ENCODE measurements at places on chromosomes 5 and 9.

DNA sequence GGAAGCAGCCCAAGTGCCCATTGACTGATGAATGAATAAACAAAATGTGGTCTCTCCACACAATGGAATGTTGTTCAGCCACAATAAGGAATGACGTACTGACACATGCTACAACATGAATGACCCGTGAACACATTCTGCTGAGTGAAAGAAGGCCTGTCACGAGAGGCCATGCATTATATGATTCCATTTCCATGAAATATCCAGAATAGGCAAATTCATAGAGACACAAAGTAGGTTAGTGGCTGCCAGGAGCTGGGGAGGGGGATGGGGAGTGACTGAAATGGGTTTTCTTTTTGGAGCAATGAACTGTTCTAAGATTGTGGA is 41.4 kb downstream of the BICD2 start:
- no peak for DNase-seq

DNA sequence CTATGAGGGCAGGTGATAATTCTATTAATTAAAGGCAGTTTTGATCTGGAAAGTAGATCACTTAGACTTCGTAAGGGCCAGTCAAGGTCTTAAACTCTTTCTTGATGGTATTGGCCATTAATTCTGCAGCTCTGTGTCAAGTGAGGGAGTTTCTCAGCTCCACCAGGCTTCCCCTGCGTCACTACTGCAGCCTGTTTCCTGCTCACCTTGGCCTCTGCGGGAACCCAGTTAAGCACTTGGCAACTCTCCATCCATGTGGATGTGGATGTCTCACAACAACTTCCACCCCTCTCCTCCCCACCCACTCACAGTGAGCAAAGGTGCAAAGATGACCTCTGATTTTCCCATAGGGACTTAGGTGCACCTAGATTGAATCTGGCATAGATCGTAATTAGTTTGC is 191.6 kb downstream of the PLK2 start:
- DNase-seq: no peak

DNA sequence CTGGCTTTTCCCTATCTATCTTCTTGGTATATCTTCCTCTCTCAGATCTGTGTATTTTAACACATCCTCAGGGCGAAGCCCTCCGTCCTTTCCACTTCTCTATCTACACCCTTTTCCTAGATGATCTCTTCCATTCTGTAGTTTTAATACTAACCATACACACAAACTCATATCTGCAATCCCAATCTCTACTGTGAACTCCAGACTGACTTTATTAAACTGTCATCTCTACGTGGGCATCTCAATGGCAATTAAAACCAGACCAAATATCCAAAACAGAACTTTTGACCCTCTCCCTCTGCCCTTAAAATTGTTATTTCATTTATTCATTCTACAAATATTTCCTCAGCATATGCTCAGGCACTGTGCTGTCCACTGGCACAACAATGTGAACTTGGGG is 7.1 kb downstream of the FNIP1 start:
- DNase-seq: no peak

- DNase-seq: no peak
Observed at GRCh38 chr5:127872494-127872893, 169.3 kb downstream of the CCDC192 start.

DNA sequence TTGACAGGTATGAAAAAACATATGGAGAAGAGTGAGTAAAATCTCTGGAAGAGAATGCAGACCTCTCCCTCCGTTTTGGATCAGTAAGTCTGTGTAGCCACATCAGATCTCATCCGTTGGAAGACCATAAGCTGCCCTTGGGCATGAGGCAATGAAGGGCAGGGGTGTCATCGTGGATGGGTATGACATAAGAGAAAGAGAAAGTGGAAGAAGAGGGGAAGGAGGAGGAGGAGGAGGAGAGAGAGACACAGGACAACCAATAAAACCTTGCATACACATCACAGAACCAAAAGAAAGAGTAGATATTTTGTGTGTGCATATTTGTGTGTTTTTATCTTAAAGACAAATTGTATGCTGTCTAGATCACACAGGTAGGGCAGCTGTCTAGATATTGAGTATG is 50.7 kb downstream of the PRRC1 start:
- no peak for DNase-seq

- no peak for DNase-seq
Observed at GRCh38 chr9:15867988-15868387, 315.1 kb downstream of the CCDC171 start.
